DMS79 (cell line): ENCODE measurements at places on chromosomes 13 and 19.

- no peak for DNase-seq
Measured at GRCh38 chr19:29610213-29610573, 4.1 kb downstream of the POP4 start.

DNA sequence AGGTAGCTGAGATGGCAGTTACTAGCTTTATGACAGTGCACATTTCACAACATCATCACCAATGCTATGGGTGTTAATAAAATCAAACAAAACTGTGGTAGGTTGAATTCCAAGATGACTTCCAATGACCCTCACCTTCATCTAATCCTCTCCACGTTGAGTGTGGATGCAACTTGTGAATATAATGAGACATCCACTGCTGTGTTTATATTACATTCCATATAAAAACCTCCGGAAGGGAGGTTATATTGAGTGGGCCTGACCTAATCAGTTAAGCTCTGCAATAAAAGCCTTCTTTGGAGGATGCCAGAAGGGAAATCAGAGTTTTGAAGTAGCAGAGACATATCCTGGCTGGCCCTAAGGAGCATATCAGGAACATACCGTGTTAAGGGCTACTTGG lies 25.6 kb upstream of the CSNK1A1L start:
- DNase-seq, result no peak

GRCh38 chr13:27774169-27774568 lies 18.1 kb upstream of the GSX1 start:
- no peak for DNase-seq

DNA sequence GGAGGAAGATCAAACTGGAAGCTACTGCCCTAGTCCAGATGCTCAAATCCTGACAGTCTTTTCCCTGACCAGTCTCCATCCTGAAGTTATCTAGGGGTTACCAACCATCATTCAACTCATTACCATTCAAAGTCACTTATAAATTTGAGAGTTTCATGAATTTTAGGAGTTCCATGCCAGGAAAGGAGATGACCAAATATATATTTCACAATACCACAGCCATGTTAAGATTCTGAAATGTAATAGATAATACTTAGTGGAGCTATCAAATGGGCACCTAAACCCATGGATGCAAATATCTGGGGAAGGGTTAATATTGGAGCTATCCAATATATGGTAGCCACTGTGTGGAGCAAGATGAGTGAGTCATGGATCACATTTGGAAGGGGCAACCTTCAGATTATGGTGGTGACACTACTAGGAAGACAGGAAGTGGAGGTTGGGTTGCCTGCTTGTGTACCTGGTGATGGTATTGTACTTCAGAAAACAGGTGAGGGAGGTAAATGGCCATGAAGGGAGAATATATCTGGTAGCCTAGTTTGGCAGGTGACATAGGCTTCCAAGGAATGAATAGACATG lies 18.7 kb downstream of the ZNF586 start:
- DNase-seq, result no peak

GRCh38 chr13:97327086-97327485 lies 105.0 kb downstream of the MBNL2 start:
- no peak for DNase-seq

- DNase-seq, result no peak
Measured at GRCh38 chr13:21970172-21970571, 299.3 kb downstream of the FGF9 start.

DNA sequence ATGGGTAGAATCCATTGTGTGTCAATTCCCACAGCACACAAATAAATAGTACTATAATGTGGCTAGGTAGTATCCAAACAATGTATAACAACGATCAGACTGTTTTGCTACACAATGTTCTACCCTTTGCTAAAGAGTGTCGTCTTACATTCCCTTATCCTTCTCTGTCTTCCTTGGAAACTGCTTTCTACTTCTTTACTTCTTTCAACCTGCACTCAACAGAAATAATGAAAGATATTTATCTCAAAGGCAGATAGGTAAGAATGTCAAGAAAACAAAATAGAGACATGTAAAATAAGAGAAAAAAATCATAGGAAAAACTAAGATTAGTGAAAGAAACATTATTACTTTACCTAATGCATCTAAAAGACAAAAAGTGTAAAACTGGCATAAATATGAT lies 814.7 kb downstream of the PCDH9 start:
- DNase-seq, result no peak

DNA sequence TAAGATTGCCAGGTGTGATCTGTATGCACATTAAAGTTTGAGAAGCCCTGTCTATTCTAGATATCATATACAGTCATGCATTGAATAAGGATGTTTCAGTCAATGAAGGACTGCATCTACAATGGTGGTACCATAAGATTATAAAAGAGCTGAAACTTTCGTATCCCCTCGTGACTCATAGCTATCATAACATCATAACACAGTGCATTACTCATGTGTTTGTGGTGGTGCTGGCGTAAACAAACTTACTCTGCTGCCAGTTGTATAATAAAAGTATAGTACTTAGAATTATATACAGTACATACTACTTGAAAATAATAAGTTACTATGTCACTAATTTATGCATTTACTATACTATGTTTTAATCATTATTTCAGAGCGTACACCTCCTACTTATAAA lies 489.3 kb downstream of the GPC6 start:
- no peak for DNase-seq

GRCh38 chr19:32246006-32246405 lies 99.4 kb upstream of the ZNF507 start:
- no peak for DNase-seq

DNA sequence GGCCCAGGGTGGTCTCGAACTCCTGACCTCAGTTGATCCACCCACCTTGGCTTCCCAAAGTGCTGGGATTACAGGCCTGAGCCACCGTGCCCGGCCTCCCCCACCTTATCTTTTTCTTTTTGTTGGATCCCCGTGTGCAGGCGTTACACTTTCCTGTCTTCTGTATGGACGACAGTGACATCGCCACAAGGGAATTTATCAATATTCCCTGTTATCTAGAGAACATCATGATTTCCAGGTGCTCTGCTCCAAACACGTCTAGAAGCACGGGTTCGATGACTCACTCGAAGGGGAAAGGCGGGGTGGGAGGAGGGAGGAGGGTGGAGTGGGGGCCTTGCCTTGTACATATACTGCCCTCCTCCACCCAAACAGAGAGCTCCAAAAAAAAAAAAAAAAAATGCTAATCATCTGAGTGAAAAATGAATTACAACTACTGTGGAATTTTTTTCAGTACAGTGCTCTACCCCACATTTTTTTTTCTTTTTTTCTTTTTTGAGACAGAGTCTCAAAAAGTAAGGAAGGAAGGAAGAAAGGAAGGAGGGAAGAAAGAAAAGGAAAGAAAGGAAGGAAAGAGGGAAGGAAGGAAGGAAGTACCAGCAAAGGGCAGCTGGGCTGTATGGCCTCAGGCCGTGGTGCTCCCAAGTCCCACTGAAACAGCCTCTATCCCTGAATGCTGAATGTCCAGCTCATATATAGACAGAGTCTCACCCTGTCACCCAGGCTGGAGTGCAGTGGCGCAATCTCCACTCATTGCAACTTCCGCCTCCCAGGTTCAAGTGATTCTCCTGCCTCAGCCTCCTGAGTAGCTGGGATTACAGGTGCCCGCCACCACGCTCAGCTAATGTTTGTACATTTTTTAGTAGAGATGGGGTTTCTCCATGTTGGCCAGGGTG lies 36.8 kb downstream of the INSR start:
- DNase-seq, result no peak

GRCh38 chr13:37168151-37168550 lies 62.7 kb upstream of the CSNK1A1L start:
- no peak for DNase-seq

DNA sequence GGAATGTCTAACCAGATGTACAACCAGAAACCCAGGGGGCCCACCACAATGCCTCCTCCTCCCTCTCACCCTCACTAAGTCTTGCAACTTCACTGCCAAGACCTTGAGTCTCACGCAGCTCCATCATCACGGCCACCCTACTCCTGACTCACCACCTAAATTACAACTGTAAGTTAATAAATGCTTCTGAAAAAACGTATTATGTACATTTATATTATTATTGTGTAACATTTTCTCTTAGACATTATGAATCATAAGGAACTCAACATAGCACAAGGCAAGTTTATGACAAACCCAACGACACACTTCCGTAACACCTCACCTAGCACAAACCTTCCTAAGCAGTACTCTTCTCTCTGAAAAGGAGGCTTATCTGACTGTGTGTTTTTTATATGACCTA lies 20.7 kb downstream of the MIPEP start:
- no peak for DNase-seq

DNA sequence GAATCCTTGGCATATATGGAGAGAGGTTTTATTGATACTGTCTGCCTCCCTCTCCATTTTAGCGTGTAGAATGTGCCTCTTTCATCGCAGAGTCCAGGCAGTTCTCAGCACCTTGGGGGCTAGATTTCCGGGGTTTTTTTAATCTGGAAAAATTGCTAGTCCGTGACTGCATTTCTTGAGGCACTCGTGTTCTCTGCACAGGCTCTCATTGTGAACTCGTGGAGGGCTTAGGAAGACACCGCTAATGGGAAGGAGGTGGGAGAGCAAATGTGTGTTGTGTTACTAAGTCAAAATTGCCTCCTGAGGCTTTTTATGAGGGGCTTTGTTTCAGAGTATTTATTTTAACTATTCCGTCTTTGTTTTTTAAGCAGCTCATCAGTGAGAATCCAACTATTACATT lies 10.1 kb downstream of the ING1 start:
- no peak for DNase-seq

DNA sequence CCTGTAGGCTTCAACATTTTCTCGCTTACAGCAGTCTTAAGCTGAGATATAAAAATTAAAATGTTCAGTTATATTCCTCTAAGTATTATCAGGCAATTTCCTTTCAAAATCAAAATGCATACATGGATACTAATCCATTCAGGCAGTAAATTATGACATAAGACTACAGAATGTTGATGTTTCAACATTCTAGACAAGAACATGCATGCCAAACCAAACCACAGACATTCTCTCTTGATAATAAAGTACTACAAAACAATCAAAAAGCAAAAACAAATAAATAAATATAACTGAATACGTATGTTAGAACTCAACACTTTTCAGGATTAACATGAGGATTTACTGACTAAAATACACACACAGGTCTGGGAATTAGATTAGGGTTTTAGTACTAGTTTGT lies 7.7 kb downstream of the DIS3 start:
- no peak for DNase-seq

DNA sequence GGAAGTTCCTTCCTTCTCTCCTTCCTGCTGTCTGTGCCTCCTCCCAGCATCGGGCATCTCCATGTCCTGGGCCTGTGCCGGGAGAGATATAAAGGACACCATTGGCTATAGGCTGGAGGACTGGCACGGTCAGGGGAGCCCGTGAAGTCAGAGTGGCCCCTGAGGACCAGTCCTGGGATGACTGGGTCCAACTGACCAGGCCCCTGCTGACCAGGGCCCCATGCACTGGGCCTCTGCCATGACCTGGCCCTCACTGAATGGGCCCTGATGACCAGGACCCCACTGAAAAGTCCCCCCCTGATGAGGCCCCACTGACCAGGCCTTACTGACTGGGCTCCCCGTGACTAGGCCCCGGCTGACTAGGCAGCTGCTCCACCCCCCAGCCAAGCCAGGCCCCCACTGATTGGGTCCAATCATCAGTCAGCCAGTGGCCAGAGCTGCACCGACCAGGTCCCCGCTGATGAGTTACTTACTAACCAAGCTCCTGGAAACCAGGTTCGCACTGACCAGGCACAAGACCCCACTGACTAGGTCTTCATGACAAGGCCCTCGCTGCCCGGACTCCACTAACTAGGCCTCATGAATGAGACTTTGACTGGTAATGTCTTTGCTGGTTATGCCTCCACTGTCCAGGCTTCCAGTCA lies 20.0 kb upstream of the ZNF14 start:
- no peak for DNase-seq

DNA sequence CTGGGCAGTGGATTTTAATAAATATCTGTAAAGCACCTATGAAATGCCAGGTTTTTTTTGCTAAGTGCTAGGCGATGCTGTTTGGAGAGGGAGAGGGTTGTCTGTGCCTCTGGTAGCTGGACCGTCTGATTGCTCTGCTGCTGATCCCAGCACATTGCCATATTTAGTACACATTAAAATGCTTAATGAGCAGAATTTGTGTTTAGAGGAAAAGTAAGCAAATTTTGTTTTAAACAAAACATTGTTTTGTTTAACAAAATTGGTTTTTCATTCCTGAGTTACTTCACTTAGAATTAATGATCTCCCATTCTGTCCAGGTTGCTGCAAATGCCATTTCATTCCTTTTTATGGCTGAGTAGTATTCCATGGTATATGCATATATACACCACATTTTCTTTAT lies 85.2 kb downstream of the LMO7 start:
- no peak for DNase-seq

DNA sequence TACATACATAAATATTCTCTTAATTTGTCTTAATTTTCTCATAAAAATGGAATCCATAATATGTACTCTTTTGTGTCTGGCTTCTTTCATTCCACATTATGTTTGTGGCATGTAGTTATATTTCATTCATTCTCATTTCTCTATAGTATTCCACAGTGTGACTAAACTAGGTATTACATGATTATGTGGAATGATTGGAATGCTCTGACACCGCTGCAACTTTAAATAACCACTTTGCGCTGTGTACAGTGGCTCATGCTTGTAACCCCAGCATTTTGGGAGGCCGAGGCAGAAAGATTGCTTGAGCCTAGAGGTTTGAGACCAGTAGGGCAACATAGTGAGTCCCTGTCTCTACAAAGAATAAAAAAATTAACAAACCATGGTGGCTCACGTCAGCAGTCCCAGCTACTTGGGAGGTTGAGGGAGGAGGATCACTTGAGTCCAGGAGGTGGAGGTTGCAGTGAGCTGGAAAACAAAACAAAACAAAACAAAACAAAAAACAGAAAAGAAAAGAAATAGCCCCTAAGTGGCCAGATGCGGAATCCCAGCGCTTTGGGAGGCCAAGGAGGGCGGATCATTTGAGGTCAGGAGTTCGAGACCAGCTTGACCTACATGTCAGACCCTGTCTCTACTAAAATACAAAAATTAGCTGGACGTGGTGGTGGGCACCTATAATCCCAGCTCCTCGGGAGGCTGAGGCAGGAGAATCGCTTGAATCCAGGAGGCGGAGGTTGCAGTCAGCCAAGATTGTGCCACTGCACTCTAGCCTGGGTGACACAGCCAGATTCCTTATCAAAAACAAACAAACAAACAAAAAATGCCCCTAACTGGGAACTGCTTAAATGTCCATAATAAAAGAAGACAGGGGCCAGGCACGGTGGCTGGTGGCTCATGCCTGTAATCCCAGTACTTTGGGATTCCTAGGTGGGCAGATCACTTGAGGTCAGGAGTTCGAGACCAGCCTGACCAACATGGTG lies 8.0 kb upstream of the SAE1 start:
- DNase-seq, result no peak

GRCh38 chr13:66618702-66619101 lies 611.4 kb downstream of the PCDH9 start:
- no peak for DNase-seq

DNA sequence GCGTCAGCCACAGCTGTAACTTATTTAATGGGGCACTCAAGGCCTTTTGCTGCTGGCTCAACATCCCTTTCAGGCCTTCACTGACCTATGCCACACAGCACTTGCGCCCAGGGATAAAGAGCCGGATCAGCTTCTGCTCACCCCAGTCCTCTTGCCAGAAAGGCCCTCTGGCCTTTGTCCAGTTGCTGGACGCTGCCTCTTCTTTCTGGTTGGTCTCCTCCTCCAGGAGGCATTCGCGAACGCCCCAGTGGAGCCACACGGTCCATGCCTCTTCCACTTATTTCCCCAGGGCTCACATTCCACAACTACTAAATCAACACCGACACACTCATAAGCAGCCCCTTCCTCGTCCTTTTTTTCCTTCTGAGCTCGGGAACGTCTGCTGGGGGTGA lies 3.7 kb upstream of the ZNF329 start:
- no peak for DNase-seq
